ENCODE measurements at places on chromosomes 3 and 15.

- no peak for DNase-seq
Observed at GRCh38 chr3:177842743-177843734, 645.8 kb upstream of the TBL1XR1 start.

DNA sequence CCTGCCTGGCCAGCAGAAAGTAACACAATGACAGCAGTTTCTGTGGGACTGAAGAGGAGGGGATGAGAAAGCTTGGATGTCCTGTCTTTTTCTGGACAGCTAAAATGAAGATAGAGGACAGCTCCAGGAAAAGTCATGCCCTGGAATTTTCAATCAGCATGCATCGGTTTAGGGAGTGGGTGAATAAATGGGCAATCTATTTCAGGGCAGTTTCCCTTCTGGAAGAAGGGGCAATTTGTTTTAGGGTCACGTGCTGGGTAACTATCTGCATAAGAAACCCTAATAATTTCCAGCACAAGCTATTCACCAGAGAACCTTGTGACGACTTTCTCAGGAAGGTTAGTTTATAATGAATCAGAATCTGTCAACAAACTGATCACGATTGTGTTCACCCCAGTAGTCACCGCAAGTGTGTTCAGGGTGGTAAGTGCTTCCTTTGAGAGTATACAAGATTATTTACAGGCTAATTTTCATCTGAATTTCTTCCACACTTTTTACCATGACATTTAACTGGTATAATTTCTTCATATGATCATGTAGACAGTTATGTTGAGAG lies 318.0 kb upstream of the GBE1 start:
- no peak for DNase-seq

DNA sequence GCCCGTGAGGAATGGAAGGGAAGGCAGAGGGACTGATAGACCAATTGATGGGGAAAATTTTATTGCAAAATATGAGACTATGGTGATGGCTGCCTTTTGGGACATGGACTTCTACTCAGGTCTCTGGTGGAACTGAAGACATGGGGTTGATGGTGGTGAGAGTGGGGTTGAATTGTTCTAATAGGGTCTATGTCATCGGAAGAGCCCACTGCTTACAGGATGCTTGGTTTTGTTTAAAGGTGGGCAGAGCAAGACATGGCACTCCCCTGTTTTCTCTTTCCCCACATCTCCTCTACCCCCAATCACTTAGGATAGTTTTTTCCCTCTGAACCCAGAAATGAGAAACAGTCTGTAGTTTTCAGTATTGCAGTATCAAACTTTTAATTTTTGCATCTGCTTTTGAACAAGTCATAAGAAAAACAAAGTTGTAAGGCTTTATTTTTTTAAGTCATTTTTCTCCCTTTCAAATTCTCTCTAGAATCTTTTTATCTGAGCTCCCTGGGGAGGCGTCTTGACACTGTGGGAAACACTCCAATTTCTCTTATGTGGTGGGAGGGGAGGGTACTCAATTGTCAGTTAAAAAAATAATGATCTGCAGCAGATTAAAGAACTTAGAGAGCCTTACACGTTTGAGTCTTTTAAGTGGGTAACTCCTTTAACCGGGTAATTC lies 276.2 kb upstream of the TBC1D5 start:
- DNase-seq, result no peak

GRCh38 chr3:150275941-150276340 lies 132.2 kb upstream of the TSC22D2 start:
- DNase-seq, result no peak

GRCh38 chr15:92797168-92798052 lies 102.7 kb upstream of the CHD2 start:
- DNase-seq, result no peak

- DNase-seq, result peak; percentile 74
Observed at GRCh38 chr3:184417619-184418327, 37.9 kb downstream of the CHRD start.

DNA sequence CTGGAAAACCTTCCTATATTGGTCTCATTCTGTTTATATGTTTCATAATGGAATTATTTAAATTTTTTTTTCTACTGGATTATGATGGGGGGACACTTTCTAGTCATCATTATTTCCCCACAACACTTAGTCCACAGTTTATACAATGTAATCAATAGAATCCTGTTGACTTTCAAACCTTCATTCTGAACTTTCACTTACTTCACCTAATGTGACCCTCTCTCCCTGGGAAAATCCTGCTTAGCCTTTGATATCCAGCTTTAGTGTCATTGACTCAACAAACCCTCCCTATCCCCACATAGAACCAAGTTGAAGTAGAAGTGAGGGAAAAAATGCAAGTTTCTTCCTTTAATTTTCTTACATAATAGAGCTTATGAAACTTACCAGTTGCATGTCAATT lies 666.0 kb downstream of the MECOM start:
- DNase-seq, result no peak

DNA sequence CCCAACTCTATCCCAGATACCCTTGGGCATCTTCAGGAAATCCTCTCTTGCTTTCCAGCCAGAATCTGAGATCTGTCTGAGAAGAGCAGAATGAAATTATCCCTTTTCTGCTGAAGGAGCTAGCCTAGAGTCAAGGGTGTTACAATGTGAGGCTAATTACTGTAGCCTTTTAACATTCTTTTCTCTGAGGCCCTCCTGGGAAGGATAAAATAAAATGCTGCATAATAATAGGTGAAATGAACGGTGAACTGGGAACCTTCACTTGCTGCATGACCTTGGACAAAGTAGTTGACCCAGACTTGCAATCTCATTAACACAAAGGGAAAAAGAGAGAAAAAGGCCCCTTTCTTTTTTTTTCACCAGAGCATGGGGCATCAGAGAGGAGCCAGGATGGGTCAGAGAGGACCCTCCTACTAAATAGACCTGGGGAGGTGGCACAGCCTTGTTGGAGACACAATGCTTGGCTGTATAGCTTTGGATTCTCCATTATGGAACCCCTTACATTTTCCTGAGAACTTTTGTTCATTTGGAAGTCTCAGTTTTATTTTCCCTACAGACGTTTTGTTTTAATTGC lies 137.0 kb upstream of the LIPC start:
- no peak for DNase-seq

GRCh38 chr3:196339493-196340254 lies 1.5 kb upstream of the TM4SF19 start:
- DNase-seq, result no peak

DNA sequence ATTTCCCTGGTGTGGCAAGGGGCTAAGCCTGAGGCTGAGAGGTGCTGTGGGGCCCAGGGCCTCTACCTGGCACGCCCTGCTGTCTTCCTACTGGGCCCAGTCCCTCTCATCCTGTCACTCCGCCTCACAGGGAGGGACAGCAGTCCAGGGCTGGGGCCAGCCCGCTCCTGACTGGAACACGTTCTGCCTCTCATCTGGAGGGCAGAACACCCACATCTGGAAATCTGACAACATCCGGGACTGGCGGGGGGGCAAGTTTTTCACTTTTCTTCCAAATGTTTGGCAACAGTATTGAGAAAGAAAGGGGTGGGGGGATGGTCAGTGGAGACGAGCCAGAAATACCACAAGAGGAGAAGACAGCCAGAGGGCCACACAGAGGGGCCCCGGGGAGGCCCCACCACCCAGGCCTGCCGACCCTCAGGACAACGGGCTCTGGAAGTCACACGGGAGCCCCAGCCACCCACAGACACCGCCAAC lies 1.8 kb upstream of the MYL3 start:
- no peak for DNase-seq

DNA sequence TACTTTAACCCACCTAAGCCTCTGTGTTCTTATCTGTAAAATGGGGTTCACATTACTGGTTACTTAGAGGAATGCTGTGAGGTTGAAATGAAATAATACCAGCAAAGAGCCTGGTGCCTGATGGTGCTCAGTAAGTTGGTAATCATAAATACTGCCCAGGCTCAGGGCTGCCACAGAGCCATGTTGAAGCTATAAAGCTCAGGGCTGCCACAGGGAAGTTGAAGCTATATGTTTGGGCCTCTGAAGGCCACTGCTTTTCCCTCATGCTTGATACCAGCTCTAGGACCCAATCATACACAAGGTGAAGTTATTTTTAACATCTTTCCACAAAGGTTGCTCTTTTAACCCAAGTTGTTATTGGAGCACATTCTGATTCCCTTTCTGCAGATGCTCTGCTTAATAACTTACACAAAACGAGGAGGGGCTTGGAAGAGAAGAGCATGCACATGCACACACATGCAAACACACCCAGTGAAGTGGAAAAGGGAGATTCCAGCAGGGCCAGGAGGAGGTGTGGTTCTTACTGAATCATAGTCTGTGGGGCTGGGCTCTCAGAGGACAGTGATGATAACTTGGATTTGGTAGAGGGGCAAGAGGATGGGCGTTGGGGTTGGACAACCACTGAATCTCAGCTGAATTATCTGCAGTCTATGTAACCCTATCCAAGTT lies 17.4 kb downstream of the PARP14 start:
- DNase-seq, result no peak

DNA sequence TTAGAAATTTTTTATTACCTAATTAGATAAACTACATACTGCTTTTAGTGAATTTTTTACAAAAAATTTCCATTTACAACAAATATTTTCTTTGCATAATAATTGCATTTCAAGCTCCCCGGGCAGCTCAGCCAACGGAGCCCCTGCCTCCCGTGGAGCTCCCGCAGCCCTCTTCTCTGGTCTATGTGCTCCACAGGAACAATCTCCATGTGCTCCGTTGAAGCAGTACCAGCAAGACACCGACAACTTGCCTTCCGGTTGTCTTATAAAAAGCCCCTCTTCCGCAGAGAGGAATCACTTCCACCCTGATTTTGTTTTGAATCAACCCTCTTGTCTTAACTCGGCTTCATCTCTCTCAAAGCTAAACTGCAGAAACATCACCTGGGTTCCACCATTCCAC lies 46.9 kb upstream of the CHD2 start:
- DNase-seq, result no peak

DNA sequence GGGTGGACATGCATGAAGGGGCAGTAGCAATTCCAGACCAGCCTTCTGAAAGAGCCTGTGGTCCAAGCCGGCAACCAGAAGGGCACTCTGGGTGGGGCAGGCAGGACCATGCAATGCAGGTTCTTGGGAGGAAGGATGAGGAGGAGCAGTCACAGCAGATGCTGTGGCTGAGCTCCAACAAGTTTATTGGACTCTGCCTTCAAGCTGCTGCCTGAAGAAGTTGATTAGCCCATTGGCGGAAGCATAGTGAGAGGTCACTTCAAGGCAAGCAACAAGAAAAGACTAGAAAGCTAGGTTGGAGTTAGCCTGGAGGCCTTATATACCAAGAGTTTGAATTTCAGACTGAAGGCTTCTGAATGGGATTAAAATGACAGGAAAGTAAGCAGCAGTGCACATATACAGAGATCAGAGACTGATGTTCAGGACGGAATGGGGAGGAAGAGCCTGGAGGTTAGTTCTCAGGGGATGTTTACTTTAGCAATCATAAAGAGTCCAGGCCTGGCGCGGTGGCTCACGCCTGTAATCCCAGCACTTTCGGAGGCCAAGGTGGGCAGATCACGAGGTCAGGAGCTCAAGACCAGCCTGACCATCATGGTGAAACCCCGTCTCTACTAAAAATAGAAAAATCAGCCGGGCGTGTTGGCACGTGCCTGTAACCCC lies 39.9 kb downstream of the SFMBT1 start:
- DNase-seq, result no peak

DNA sequence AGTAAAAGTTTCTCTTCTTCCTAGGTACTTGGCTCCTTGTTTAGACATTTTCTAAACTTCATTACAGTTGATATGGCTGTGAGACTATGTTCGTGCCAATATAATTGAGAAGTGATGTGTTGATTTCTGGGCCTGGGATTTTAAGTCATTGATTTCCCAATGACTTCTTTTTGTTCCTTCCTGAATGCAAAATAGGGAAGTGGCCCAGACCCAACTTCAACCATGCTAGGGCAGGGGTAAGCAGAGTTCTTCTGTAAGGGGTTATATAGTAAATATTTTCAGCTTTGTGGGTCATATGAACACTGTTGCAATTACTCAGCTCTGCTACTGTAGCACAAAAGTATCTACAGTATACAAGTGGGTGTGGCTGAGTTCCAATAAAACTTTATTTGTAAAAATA lies 320.1 kb upstream of the WNT5A start:
- no peak for DNase-seq

GRCh38 chr3:170689296-170689829 lies 103.5 kb upstream of the SLC7A14 start:
- DNase-seq, result no peak

DNA sequence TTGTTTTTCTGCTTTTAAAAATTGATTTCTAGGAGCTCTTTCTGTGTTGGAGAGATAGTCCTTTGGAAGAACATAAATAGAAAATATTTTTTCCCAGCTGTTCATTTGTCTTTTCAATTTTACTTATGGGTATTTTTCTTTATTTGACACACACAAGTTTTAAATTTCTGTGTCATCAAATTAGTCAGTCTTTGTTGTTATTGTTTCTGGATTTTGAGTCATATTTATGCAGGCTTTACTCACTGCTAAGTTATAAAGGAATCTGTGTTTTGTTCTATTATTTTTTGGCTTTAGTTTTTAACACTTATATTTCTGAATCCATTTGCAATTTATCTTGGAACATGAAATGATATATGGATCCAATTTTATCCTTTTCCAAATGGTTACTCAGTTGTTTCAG lies 5.9 kb upstream of the GHSR start:
- no peak for DNase-seq

DNA sequence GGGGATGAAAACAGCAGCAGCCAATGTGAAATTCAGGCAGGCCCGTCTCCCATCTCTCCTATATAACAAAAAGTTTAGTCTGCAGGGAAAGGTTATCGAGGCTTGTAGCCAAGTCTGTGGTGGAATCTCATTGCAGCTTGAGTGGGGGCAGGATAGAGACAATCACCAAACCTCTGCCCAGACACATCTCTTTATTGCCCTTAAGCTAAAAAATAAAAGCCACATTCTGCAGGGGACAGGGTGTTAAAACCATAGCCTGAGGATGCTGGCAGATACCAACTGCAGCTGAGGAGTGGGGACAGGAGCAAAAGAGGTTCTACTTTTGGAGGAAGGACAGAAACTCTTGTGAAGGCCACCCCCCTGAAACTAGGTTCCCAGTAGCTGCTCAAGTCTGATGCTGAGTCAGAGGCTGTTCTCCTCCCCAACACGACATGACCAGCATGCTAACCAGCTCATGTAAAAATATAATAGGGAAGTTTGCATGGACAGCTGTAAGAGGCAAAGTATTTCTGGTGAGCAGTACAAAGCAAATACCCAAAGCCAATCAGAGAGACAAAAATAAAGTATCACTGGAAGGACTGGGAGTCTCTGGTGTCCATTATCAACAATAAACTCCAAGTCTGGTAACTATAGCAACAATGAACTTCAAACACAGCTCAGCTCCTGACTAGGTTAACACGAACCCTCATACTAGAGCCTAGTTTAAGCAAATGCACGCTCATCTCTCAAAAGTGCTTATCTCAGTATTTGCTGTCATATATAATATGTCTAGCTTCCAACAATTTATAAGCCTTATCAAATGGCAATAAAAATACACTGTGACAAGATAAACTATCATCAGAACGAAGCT lies 362.2 kb upstream of the SLCO3A1 start:
- no peak for DNase-seq

GRCh38 chr15:70093070-70093469 lies 4.6 kb downstream of the TLE3 start:
- no peak for DNase-seq

GRCh38 chr3:45010811-45011333 lies 15.2 kb upstream of the CLEC3B start:
- DNase-seq, result no peak

Data from stimulated activated CD4-positive, alpha-beta T cell treated with anti-CD3 and anti-CD28 coated beads, Interleukin-2, amount 100 ng/mL, for 24 hours (primary cell).